ENCODE measurements at places on chromosomes 2 and 18. TPM values are rescaled to one million over a fixed set of nuclear protein-coding genes. Genes with fewer than 3 reads are reported as not detected.
A peak's percentile ranks its signal among the peaks of the same experiment; 100 is the strongest.

AGXT gene
- not detected for total RNA-seq

AAMP gene
- 121 TPM for total RNA-seq

TPO gene
- under 0.01 TPM for total RNA-seq

MYO3B gene
- total RNA-seq = under 0.01 TPM

MSTN gene
- not detected for total RNA-seq

IL18RAP gene
- 0.27 TPM for total RNA-seq

DNA sequence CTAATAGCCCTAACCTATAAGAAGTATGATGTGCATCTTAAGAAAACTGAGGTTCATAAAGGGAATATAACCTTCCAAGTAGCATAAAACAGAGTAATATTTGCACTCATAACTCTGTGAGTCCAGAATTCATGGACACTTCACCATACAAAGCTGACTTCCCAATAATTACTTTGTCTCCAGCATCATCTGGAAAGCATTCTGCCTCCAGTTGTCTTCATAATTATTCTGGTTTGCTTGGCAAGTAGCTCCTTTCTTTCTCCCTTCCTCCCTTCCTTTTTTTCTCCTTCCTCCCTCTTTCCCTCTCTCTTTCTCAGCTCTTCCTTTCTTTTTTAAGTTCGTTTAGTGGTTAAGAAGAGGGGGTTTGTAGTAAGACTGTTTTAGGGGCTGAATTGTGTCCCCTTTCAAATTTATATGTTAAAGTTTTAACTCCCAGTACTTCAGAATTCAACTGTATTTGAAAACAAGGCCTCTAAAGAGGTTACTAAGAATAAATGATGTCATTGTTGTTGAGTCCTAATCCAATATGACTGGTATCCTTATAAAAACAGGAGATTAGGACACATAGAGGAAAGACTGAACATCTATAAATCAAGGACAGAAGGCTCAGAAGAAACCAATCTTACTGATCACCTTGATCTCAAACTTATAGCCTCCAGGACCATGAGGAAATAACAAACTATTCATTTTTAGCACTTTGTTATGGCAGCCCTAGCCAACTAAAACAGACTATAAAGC, 28.9 kb downstream of the TFPI start:
- DNase-seq = no peak

GRCh38 chr2:240284503-240285259, 144.2 kb upstream of the OTOS start:
- no peak for DNase-seq

- no peak for DNase-seq
These were observed 44.9 kb downstream of the FIGN start for GRCh38 chr2:163690896-163691295.

GRCh38 chr2:152638056-152638455, 79.2 kb downstream of the PRPF40A start:
- no peak for DNase-seq

- DNase-seq = no peak
These were observed 69.2 kb downstream of the RFTN2 start for GRCh38 chr2:197606180-197606579.

- no peak for DNase-seq
These were observed 179.2 kb downstream of the ACKR3 start for GRCh38 chr2:236748801-236749200.

DNA sequence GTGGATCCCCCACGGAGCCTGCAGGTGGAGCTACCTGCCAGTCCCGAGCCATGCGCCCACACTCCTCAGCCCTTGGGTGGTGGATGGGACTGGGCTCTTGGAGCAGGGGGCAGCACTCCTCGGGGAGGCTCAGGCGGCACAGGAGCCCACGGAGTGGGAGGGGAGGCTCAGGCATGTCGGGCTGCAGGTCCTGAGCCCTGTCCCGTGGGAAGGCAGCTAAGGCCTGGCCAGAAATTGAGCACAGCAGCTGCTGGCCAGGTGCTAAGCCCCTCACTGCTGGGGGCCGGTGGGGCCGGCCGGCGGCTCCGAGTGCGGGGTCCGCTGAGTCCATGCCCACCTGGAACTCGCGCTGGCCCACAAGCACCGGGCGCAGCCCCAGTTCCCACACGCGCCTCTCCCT, 91.7 kb upstream of the ACVR1 start:
- no peak for DNase-seq

DNA sequence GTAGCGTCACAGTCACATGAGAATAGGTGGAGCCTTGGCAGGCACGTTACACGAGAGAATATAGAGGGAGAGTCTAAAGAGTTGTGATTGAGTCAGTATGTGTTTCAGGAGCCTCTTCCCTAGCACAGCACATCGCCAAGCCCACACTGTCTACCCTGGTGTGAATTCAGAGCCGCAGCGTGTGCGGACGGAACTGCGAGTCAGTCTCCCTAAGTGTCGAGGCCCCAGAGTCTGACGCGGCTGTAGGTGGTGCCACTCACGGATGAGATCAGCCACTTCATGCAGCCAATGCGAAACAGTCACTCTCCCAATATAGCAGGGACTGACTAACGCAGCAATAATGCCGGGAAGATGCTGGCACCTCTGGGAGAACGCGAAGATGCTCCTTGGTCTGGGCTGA, 587.3 kb upstream of the ID2 start:
- no peak for DNase-seq

- no peak for DNase-seq
These were observed 4.2 kb upstream of the SAP130 start for GRCh38 chr2:128032092-128032491.

GRCh38 chr2:241547781-241548450, 10.6 kb upstream of the BOK start:
- DNase-seq = no peak

DNA sequence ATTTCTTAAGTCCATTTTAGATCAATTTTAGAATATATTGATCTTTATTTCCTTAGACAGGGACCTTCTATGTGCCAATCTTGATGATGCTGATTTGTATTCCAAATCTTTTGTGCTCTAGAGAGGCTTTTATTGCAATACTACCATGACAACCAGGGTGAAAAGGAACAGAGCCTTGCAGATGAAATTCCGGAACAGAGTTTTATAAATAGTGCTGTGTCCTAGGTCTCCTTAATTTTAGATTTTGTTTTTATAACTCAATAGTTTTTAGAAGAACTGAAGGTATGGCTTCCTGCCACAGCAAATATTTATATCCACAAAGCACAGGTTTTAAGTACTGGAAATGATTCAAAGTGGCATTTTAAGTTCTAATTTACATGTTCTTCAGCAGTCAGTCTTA, 160.2 kb downstream of the PMAIP1 start:
- DNase-seq = no peak

DNA sequence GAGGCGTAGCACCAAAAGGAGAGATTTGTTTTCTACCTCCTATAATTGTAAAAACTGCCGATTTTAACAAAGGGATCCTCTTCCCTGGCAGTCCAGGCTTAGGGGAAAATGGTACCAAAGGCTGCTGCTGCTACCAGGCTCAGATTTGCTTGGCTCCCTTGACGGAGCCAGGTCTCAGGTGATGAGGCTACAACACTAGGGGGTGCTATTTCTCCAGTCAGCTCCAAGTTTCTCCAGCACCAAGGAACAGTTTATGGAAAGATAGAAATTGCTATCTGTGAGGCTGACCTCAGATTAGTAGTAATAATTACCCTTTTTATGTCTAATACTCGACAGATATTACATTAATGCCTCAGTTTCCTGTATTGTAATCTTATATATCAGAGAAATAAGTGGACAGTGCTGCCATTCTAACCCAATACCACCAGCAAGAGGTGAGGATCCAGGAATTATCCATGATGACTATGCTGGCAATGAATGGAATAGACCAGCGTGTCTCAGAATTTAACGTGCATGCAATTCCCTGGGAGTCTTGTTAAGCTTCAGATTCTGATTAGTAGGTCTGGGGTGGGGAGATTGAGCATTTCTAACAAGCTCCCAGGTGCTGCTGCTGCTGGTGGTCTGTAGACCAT, 111.3 kb downstream of the ESCO1 start:
- DNase-seq = peak; percentile 26

- DNase-seq = no peak
These were observed 246.8 kb upstream of the RAB6C start for GRCh38 chr2:129732630-129733026.

GRCh38 chr2:170660409-170660808, 54.7 kb upstream of the SP5 start:
- no peak for DNase-seq

- DNase-seq = no peak
These were observed 208.0 kb downstream of the TWIST2 start for GRCh38 chr2:239055756-239056493.

- DNase-seq = no peak
These were observed 29.4 kb downstream of the FAM210A start for GRCh38 chr18:13696961-13697360.

GRCh38 chr2:235312571-235312970, 181.3 kb upstream of the AGAP1 start:
- no peak for DNase-seq

DNA sequence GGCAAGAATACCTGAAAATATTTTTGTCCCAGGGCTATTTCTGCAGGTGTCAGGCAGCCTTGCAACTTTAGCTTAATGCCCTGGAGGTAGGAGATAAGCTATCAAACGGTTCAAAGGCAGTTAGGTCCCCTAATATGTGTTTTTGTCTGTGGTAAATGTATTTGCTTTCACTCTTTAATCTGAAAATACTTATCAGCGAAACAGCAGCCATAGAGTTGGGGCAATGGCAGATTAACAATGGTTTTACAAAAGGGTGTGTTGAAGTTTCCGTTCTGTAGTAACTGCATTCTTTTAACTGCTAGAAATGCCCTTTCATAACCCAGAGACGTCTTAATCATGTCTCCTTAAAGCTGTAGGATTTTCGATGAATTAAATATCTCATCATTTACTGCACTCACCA, 265.0 kb upstream of the TRIB2 start:
- no peak for DNase-seq

DNA sequence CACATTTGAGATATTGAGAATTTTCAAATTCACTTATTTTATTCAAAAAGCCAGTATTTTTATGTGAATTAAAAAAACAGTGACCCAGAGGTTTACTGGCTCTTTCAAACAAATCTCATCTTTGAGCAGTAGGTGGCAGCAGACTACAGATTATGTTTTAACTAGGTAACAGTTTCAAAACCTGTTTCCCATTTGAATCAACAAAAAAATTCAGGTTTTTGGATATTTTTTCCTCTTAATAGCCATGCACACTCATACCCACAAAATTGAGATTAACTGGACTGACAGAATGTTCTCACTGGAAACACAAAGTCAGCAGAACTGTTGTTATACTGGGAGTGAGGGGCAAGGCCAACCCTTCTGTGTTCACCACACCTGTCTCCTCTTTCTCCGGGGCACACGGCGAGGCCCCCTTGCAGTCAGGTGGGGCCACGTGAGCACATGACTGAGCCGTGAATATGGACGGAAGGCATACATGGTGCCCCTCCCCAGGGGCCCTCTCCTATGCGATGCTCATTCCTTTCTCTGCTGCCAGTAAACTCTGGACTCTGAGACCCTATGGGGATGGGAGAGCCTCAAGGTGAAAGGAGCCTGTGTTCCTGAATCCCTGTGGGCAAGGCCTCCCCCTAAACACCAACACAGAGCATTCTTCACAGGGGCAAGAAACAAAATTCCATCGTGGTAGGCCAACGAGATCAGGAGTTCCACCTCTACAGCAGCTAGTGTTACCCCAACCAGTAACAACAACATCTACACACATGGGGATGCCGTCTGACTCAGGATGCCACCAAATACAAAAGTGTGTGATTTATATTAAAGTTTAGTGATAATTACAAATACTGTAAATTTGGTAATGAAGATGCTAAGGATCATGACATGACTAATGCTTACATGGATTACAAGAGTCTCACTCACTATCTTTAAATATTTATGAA, 80.4 kb downstream of the LPIN2 start:
- peak; percentile 47 for DNase-seq

DNA sequence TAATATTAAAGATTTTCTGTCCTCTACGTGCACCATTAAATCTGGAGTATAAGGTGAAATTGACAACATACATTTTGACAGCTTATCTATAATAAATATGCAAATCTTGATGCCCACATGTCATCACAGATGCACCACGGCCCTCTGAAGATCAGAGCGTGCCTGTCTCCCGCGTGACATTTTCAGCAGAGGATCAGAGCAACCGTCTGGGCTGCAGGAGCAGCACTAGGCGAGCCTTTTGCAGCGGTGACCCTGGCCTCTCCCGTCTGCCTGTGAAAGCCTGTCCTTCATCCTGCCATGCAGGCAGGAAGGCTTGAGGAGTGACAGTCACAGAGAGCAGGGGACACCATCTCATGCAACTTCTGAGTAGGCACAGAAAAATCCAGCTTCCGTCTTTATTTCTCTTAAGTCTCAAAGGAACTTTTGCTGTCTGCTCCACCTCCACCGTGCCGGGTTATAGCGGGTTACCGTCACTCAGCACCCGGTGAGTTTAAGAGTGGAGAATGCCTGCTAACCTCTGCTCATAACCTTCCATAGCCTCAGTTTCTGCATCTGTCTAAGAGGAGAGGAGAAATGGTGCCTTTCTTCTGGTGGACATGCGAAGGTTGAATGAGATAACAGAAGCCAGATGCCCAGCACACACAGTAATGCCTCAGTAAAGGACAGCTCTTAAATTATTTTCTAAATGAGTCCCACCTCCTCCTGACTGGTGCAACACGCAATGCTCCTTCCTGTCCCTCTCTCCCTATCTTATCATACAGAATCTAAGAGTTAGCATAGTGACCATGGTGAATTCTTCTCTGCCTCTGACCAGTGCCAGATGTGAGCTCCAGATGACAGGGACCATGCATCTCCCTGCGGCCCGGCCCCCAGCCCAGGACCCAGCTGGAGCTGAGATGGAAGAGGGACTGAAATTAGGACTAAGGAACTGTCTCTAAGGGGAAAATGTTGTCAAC, 43.8 kb downstream of the CELF4 start:
- no peak for DNase-seq

- DNase-seq = no peak
These were observed 115.3 kb downstream of the BCL11A start for GRCh38 chr2:60438131-60438530.

DNA sequence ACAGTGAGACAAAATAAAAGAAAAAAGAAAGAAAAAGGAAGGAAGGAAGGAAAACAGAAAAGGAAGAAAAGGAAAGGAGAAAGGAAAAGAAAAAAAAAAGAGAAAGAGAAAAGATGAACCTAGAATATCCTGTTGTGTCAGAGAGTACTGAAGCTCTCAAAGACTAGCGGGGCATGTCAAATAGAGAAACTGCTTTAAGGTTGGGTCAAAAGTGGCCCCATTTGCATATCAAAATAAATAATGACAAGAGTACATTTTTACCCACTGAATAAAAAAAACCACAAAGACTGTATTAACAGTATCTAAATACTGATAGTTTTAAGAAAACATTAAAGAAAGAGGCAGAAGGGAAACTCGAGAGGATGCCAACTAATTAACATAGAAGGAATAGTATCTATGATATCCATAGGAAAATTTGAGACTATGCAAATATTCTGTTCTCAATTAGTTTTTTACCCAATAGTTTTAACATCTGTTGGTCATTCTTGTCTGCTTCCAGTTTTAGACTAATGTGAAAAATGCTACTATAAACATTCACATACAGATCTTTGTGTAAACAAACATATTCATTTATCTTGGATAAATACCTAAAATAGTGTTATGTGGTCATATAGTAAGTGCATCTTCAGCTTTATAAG, 53.2 kb downstream of the SFXN5 start:
- DNase-seq = no peak

- no peak for DNase-seq
These were observed 54.6 kb downstream of the DCC start for GRCh38 chr18:52394602-52395001.

Data from hematopoietic multipotent progenitor cell (in vitro differentiated cells).